ENCODE measurements at places on chromosomes 1 and 21.

- DNase-seq: no peak
Measured at GRCh38 chr1:247529771-247530355, 6.4 kb downstream of the OR2C3 start.

- DNase-seq: no peak
Measured at GRCh38 chr1:4085546-4085945, 185.5 kb upstream of the C1orf174 start.

DNA sequence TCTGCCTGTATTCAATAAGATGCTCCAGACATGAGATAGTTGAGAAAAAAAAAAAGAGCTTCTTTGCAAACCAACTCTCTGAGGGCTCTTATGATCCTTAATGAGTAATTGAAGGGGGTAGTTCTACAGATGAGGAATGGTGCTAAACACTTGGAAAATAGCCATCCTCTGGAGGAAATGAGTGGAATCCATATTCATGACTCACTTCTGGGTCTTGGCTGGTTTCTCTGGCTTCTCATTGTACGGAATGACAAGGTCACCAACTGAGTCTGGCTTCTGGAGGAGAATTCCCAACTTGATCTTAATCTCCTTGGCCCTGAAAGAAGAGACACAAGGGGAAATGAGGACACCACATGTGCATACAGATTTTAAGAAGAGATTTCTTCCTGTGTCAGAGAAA is 34.7 kb downstream of the RGS5 start:
- no peak for DNase-seq

DNA sequence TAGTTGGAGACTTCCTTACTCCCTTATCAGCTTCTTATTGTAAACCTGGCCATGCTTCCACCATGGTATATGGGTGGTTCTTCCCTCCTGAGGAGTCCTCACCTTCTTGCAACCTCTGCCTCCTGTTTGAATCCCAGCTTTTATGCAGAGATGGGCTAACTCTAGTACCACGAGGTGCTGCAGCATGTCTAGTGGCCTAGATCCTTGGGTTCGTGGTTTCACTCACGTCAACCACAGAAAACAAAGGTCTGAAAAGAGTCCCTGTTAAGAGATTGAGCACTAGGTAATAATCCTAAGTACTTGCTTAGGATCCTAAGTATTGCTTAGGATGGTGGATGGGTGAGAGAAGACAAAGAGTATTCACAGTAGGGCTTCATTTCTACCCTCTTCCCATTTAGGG is 133.7 kb downstream of the FCRL5 start:
- DNase-seq: no peak

DNA sequence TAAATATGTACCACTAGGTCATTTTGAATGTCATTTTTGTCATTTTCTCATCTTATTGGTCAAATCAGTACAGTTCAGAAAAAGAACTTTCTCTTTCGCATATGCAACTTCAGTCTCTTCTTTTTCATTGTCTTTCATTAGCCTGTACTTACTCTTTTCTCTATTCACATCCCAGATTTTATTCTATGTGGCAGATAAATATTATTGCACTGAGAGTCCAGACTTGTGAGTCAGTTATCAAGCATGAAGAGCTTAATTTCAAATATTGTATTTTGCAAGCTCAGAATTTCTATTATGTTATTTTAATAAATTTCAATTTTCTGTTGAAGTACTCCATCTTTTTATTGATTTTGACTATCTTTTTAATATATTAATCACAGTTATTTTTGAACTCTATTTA is 105.2 kb upstream of the PALMD start:
- no peak for DNase-seq

DNA sequence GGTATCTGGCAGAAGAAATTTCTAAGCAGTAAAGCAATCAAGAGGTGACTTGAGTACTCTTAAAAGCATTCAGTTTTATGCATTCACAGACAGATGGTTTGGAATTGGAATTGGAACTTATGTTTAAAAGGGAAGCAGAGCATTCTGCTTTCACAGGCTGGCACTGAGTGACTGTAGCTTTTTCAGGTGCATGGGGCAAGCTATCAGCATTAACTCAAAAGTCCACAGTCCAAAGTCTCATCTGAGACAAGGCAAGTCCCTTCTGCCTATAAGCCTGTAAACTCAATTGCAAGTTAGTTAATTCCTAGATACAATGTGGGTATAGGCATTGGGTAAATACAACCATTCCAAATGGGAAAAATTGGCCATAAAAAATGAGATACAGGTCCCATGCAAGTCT is 1620.3 kb downstream of the MRPL39 start:
- DNase-seq: no peak

Data from activated CD4-positive, alpha-beta T cell treated with anti-CD3 and anti-CD28 coated beads for 4 hours (primary cell).